ENCODE measurements at places on chromosomes 11 and 22. TPM values are rescaled to one million over a fixed set of nuclear protein-coding genes. Genes with fewer than 3 reads are reported as not detected.

Gene DYNC2H1
- 23.1 TPM for total RNA-seq

Gene FADS2
- 1,052 TPM for total RNA-seq

Gene ALG8
- 69.5 TPM for total RNA-seq

Gene SLC22A8
- not detected for total RNA-seq

Gene SYT13
- total RNA-seq, result not detected

Gene C22orf31
- not detected for total RNA-seq

Gene CAT
- total RNA-seq, result 61.3 TPM

Gene GRIK4
- total RNA-seq, result not detected

Gene TPBGL
- total RNA-seq, result not detected

Gene LYVE1
- total RNA-seq, result not detected

Gene MIAT
- 0.86 TPM for total RNA-seq

Gene PPP2R1B
- 38.5 TPM for total RNA-seq

Gene EHF
- total RNA-seq, result not detected

Gene MN1
- 0.18 TPM for total RNA-seq

Gene SMIM35
- not detected for total RNA-seq

Gene DUSP8
- total RNA-seq, result 0.58 TPM

Gene MIOX
- not detected for total RNA-seq

Gene ARSA
- 29.4 TPM for total RNA-seq

Gene CARD18
- total RNA-seq, result not detected

Gene OPCML
- total RNA-seq, result not detected

Gene HTATIP2
- total RNA-seq, result 83.6 TPM

Gene MRGPRX3
- not detected for total RNA-seq

Gene AKIP1
- total RNA-seq, result 83.3 TPM

Gene KIRREL3
- total RNA-seq, result 4.1 TPM

Gene TAF6L
- 18.6 TPM for total RNA-seq

Gene PLEKHA7
- total RNA-seq, result 0.71 TPM

Gene GAL
- total RNA-seq, result 2.3 TPM

Gene PGA4
- total RNA-seq, result not detected

Gene ANGPTL5
- total RNA-seq, result not detected

Gene CDC42EP1
- 69.5 TPM for total RNA-seq

Gene RIBC2
- 1.2 TPM for total RNA-seq

Gene GUCY1A2
- total RNA-seq, result 0.18 TPM

Gene PSMA1
- 210 TPM for total RNA-seq

Gene RIMBP3B
- total RNA-seq, result not detected

Gene OR52A1
- total RNA-seq, result not detected

Gene LIF
- total RNA-seq, result 11.0 TPM

Measured in myometrial cell (primary cell).